ENCODE measurements at places on chromosomes 6 and 20. TPM values are rescaled to one million over a fixed set of nuclear protein-coding genes. Genes with fewer than 3 reads are reported as not detected.

DNA sequence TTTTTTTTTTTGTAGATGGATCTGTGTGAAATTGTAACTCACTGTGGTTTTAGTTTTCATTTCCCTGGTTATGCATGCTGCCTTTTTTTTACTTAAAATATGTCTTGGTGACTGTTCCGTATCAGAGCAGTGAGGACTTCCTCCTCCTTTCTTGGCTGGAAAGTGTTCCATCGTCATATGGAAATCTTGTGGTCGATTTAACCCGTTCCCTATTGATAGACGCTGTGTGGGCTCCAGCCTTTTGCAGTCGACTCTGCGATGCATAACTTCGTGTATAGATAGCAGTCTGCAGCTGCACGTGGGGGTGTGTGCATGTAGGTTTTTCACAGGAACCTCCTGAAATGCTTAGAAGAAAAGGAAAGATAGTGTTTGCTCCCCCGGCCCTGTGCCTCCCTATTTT lies 28.1 kb upstream of the PNPLA1 start:
- no peaks in the 10 kb centered on the region for H3K27me3 ChIP-seq
- no peaks in the 10 kb centered on the region for H3K36me3 ChIP-seq
- no peaks in the 10 kb centered on the region for H3K4me1 ChIP-seq
- no peak for DNase-seq
- no peak overlapping the region for H3K27ac ChIP-seq
- H3K4me3 ChIP-seq = no peak overlapping the region

- H3K27me3 ChIP-seq = no peaks in the 10 kb centered on the region
- no peak overlapping the region for H3K27ac ChIP-seq
- no peak overlapping the region for H3K4me3 ChIP-seq
- no peak for DNase-seq
Observed at GRCh38 chr6:108556250-108556649, 4.5 kb upstream of the FOXO3 start.

The LTB gene
- 370 TPM for total RNA-seq

DNA sequence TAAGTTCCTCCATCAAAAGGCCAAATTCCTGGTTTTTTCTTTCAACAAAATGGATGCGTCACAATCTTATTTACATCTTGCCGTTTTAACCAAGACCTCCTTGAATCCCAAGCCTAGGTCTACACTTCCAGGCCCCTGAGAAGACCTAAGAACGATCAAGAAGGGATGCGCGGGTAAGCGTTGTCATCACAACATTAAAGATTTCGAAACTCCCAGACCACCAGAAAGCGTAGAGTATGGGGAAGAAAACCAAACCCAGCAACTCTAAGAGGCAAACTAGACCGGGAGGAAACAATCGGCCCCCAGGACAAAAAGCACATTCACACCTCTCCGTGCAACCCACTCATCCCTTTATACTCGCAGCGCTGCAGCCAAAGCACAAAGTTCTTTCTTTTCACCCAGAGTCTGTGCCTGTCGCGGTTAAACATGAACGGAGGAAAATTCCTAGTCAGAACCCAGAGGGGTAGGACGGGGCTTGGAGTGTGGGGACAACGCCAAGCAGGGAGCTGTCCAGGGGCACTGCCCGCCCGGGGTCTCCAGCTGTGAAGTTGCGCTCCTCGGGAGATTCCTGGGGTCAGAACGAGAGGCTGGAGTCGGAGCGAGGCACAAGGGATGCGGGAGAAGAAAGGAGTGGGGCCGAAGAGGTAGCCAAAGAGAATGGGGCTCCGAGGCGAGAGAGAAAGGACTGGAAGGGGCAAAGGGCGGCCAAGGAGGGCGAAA lies 725 bp downstream of the OSER1 start:
- peak overlapping the region; percentile 97 for H3K27ac ChIP-seq
- peaks cover 25% of the 10 kb centered on the region for H3K4me1 ChIP-seq
- peak overlapping the region; percentile 81 for H3K4me3 ChIP-seq
- no peaks in the 10 kb centered on the region for H3K27me3 ChIP-seq

- H3K27ac ChIP-seq = no peak overlapping the region
- no peak for DNase-seq
- H3K4me3 ChIP-seq = no peak overlapping the region
- no peaks in the 10 kb centered on the region for H3K4me1 ChIP-seq
Observed at GRCh38 chr6:28607990-28608389, 82.3 kb downstream of the GPX5 start.

DNA sequence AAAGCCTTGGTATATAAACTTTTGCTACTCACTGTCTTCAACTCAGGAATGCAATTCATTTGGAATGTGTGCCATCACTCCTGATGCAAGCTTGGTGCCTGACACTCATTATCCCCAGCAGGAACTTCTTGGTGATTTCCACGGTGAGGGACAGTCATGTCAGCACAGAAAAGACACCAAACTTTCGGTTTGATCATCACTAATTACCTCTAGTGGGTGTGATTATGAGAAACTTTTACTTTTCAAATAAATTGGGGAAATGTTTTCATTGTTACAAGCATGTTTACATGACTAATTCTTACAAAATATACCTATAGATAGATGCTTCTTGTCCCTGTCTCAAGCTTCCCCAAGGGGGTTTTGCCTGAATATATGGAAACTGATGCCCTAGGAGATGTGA lies 40.9 kb downstream of the RPP40 start:
- no peaks in the 10 kb centered on the region for H3K27me3 ChIP-seq
- DNase-seq = no peak
- no peaks in the 10 kb centered on the region for H3K4me1 ChIP-seq
- no peak overlapping the region for H3K27ac ChIP-seq

The PSORS1C2 gene
- not detected for total RNA-seq

The PDE7B gene
- 0.69 TPM for total RNA-seq

DNA sequence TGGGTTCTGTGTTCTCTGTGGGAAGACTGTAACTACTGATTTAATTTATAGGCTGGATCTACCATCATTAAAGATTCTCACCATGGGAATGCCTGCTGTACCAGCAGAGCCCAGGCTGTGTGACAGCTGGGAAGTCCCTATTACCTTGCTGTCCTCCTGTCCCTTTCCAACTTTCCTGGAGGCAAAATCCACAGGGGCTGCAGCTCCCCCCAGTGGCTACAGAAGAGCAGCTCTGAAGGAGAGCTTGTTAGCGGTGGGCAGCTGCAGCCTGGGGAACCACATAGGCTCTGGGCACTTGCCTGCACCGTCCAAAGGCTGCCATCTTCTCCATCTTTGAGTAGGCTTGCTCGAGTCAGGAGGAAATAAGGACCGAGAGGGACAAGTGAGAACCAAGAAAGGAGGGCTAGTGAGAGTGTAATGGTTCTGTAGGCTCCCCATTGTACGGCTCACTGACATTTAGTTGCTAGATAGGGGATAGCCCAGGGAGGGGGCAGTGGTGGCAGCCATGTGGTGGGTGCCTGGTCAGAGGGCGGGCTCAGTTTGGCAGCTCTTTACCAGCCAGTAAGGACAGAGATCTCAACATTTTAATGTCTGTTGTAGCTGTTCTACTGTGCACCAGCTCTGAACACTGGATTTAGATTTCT lies 155.1 kb upstream of the MLIP start:
- H3K27ac ChIP-seq = no peak overlapping the region
- H3K36me3 ChIP-seq = no peaks in the 10 kb centered on the region
- no peak overlapping the region for H3K4me3 ChIP-seq

GRCh38 chr6:109743739-109744138 lies 52.6 kb downstream of the FIG4 start:
- H3K27ac ChIP-seq = no peak overlapping the region
- H3K4me1 ChIP-seq = no peaks in the 10 kb centered on the region
- peaks cover 15% of the 10 kb centered on the region for H3K36me3 ChIP-seq

The MICB gene
- total RNA-seq = 13.3 TPM

The FNDC11 gene
- 0.75 TPM for total RNA-seq

DNA sequence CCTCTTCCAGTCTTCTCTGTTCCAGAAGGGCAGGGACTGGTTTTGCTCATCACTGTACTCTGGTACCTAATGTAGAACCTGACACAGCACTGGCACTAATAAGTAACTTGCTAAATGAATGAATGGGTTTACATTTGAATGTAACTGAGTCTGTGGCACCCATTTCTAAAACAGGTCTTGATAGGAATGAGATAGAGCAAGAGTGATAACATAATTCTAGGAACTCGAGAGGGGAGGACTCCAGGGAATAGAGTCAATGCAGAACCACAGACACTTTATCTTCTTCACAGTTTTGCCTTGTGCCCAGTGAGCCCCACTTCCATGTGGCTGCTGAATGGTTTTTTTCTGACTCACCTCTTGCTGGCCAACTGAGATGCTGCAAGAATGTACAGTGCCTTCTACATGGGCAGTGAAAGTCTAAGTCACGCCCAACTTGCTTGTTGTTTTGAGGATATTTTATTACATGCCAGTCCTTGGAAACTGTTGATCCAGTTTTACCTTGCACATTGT lies 61.1 kb downstream of the TBC1D7 start:
- DNase-seq = no peak
- no peaks in the 10 kb centered on the region for H3K36me3 ChIP-seq
- H3K4me1 ChIP-seq = no peaks in the 10 kb centered on the region
- H3K27me3 ChIP-seq = no peaks in the 10 kb centered on the region
- no peak overlapping the region for H3K4me3 ChIP-seq
- H3K27ac ChIP-seq = no peak overlapping the region

DNA sequence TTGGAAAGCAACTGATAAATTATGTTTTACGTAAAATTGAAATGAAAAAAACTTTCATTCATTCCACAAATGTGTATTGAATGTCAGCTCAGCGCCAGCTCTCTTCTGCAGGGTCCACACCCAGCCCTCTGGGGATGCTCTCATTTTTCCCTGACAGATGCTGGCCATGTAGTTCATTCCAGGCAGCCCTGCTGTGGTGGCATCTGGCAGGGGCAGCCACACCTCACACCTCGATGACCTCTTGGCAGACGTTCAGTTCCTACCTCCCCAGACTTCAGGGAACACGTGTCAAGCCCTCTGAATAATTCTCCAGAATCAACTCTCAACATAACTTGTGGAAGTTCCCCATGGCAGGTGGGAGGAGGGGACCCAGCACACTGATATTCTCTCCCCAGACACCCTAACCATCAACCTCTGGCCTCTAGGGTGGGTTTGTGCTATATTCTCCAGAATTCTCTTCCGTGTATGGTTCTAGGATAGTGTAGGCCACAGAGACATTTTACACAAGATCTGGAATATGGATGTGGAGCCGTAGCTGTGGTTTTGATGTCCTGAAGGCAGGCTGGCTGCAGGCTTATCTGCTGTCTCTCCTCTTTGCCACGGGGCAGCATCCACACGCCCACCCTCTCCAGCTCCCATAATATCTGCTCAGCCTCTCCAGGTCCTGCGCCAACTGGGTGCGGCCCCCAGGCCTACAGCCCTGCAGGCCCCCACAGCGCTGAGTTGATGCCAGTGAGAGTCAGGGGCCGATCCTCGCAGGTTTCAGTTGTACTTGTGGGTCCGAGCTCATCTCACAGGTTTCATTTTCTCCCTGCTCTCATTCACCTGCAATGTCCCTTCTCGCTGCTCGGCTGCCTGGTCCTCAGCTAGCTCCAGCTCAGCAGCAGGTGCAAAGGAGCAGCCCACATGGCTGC lies 175.8 kb upstream of the ARID1B start:
- H3K27ac ChIP-seq = no peak overlapping the region
- no peaks in the 10 kb centered on the region for H3K27me3 ChIP-seq
- DNase-seq = no peak
- H3K36me3 ChIP-seq = no peaks in the 10 kb centered on the region

The C20orf202 gene
- 0.22 TPM for total RNA-seq

The OPRM1 gene
- total RNA-seq = not detected

GRCh38 chr6:149769676-149770075 lies 20.1 kb downstream of the PCMT1 start:
- H3K4me3 ChIP-seq = no peak overlapping the region
- H3K36me3 ChIP-seq = peaks cover 3% of the 10 kb centered on the region
- H3K27me3 ChIP-seq = no peaks in the 10 kb centered on the region
- H3K4me1 ChIP-seq = no peaks in the 10 kb centered on the region
- no peak for DNase-seq

The NAPB gene
- total RNA-seq = 12.5 TPM

DNA sequence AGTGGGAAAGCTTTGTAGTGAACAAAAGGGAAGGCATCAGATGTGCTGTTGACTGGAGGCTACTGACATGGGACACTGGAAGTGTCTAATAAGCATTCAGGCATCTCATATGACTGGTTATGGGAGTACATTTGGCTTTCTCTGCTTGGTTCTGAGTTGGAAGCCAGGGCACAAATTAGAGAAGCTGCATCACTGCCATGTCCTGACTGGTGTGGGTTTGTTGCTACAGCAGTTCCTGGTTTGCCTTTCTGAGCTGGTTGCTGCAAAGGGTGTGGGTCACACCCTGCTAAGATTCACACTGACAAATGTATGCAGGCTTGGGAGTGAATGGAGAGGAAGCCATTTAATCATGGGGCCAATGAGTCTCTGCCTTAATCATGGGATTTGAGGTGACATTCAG lies 36.2 kb upstream of the NANP start:
- no peaks in the 10 kb centered on the region for H3K4me1 ChIP-seq
- no peaks in the 10 kb centered on the region for H3K27me3 ChIP-seq
- DNase-seq = no peak
- H3K27ac ChIP-seq = no peak overlapping the region
- H3K4me3 ChIP-seq = no peak overlapping the region

DNA sequence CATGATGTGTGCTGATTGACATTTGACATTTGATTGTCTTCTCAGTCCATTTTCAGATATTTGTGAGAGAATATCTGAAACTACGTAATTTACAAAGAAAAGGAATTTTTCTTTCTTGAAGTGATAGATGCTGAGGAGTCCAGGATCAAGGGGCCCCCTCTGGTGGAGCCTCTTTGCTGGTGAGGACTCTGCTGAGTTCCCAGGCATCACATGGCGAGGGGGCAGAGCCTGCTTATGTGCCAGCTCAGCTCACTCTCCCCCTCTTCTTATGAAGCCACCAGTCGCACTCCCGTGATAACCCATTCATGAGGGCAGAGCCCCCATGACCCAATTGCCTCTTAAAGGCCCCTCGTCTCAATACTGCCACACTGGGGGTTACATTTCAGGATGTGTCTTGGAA lies 91.3 kb downstream of the RPP40 start:
- no peaks in the 10 kb centered on the region for H3K27me3 ChIP-seq
- no peaks in the 10 kb centered on the region for H3K36me3 ChIP-seq
- no peak for DNase-seq
- no peak overlapping the region for H3K4me3 ChIP-seq
- H3K4me1 ChIP-seq = peaks cover 28% of the 10 kb centered on the region

DNA sequence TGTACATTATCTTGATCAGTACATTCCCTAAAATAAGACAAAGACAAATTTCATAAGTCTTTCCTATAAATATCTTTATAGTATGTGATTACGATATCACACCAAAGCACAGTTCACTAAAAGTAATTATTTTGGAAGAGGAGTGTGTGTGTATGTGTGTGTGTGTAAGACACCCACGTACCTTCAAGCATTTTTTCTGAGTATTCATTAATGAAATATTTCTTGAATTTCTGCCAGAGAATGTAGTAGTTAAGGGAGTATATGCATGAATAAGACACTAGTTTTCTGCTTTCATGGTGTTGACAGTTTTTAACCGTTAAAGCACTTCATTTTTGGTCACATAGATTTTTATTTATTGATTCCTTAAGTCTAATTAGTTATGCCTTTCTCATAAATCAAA lies 36.8 kb downstream of the MANEA start:
- no peak overlapping the region for H3K4me3 ChIP-seq
- no peaks in the 10 kb centered on the region for H3K36me3 ChIP-seq
- no peaks in the 10 kb centered on the region for H3K27me3 ChIP-seq
- H3K27ac ChIP-seq = no peak overlapping the region

GRCh38 chr6:154783229-154783628 lies 50.0 kb downstream of the SCAF8 start:
- H3K4me3 ChIP-seq = no peak overlapping the region
- no peak overlapping the region for H3K27ac ChIP-seq
- DNase-seq = no peak

GRCh38 chr6:44787254-44787834 lies 399.8 kb downstream of the CDC5L start:
- no peaks in the 10 kb centered on the region for H3K27me3 ChIP-seq
- H3K4me1 ChIP-seq = peaks cover 14% of the 10 kb centered on the region
- H3K4me3 ChIP-seq = no peak overlapping the region
- peak; percentile 47 for DNase-seq

The GPR6 gene
- total RNA-seq = not detected

Data from naive thymus-derived CD4-positive, alpha-beta T cell (primary cell).